Activated gamma-delta T cell (primary cell): ENCODE measurements at places on chromosomes 12 and 14.

DNA sequence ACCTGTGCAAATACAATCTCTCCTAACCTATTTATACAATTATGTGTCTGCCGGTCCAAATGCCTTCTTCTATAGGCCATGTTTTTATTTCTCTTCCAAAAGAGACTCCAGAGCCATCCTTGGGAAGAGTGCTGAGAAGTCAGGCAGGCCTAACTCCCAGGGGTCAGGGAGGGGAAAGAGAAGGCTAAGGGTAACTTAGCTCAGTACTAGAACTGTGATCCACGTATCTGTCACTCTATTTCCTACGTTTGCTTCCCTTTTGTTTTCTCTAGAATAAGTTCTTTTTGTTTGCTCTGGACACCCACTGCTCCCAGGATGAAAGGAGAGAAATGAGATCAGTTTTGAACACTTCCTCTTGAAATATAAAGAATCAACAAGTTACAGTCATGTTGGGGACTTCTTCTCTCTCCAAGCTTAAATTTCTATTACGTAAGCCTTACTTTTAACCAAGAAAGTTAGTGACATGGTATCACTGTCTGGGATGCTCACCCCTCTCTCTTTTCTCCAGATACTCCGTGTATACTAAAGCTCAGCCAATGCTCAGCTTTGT, 79.2 kb downstream of the DAD1 start:
- DNase-seq = no peak

- DNase-seq = no peak
Measured at GRCh38 chr12:111471236-111471635, 65.5 kb downstream of the SH2B3 start.

DNA sequence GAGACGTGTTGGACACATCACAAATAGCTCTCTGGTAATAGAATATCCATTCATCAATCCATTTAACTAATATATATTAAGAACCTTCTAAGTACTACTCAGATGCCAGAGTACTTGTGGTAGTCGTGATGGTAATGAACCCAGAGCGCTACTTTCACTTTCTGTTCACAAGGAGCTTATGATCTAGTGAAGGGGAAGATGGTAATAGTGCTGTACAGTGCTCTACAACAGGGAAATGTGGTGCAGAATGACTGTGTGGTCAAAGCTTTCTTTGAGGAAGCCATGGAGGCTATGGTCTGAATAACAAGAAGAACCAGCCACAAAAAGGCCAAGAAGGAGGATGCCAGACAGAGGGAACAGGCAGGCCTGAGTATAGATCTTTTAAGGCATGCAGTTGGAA, 212.0 kb downstream of the PTPRO start:
- no peak for DNase-seq

DNA sequence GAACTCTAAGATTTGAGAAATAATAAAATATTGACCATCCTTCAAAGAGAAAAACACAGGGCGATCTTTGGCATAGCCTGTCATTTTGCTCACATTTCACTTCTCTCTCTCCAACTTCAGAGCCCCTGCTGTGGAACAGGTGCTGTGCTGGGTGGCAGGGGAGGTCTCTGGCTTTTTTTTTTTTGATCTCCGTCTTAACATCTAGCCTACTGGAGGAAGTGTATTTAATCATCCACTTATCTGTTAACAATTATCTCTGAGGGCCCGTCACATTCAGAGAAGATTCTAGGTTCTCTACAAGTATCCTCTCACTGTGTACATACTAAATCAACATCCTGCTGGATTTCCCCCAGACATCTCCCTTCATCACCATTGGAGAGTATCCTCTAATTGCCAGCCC, 34.1 kb downstream of the CHST11 start:
- no peak for DNase-seq

DNA sequence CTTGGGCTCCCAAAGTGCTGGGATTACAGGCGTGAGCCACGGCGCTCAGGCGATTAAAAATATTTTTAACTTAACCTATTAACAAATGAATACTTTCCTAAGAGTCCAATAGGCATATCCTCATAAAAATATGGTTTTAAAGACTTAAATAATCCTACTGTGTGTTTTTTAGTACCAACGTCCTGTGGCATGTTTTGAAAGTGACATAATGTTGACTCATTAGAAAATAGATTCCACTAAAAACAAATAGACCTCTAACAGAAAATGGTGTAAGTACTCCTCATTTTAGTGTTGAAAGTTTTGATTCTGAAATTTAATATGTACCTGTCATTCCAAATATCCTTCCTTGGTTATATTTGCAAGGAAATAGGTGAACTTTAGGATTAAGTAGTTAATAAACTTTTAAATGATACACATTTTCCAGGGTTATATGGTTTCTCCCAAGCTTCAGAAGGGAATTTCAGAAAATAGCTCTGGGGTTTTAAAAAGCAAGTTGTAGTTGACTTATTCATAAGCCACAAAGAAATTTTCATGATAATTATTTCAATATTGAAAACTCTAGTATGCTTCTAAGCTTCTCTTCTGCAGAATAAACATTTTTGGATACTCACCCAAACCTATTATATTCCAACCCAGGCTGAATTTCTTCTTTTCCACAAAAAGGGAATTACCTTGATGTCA, 12.1 kb upstream of the LUM start:
- DNase-seq = no peak

DNA sequence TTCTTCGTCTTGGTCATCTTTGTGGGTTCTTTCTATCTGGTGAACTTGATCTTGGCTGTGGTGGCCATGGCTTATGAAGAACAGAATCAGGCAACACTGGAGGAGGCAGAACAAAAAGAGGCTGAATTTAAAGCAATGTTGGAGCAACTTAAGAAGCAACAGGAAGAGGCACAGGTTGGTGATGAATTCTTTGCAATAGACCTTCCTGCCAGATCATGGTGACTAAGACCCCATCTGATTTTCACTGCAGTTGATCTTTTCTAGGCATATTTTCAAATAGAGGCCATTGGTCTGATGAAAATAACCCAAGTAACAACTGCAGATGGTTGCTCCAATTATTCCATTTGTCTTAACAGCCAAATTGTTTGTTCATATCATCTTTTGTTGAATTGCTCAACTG, 114.4 kb downstream of the SCN8A start:
- no peak for DNase-seq

DNA sequence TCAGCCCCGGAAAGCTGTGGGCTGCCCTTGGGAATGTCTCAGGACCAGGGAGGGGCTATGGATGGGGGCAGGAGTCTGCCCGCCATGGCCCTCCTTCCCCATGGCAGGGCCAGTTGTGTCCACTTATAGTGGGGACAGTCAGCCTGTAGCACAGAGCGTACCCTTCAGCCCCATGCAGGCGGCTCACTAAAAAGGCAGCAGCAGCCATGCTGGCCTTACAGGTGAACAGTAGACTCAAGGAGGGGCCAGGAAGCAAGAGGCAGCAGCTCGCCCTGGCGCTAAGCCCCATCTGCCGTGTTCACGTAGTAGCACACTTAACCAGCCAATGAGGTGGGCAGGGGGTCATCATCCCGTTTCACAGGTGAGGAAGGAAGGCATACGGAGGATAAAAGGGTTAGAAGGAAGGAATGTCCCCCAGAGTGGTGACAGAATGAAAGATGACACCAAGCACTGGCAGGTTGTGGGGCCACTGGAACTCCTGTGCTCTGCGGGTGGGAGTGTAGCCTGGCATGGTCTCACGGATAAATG, 52.7 kb downstream of the FAM222A start:
- no peak for DNase-seq

- DNase-seq = no peak
Measured at GRCh38 chr12:3171195-3171591, 94.0 kb downstream of the TSPAN9 start.

DNA sequence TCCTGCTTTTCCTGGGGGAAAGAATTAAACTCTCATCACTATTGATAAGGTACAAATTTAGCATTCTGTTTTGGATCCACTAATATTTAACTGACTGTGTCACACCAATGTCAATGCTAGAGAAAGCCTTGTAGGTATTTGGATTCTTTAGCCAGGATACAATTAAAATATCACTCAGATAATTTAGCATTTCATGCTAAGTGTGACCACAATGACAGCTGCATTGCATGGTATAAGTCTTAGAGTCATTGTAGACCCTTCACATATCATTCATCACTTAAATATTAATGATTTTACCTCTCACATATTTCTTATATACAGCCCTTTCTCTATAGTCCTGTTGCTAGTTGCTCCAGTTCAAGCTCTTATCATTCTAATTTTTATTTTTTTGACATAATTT, 85.3 kb upstream of the ATP2B1 start:
- no peak for DNase-seq
